ENCODE measurements at places on chromosomes 12 and 14.
A peak's percentile ranks its signal among the peaks of the same experiment; 100 is the strongest.

DNA sequence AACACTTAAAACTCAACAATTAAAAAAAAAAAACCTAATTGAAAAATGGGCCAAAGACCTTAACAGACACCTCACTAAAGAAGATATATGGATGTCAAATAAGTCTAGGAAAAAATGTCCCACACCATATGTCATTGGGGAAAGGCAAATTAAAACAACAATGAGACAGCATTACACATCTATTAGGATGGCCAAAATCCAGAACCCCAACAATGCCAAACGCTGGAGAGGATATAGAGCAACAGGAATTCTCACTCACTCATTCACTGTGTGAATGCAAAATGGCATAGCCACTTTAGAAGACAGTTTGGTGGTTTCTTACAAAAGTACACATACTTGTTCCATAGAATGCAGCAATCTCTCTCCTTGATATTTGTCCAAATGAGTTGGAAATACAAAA, 173.7 kb downstream of the SLC25A21 start:
- no peak for DNase-seq

- DNase-seq: no peak
Measured at GRCh38 chr12:6333029-6333428, 8.8 kb downstream of the TNFRSF1A start.

DNA sequence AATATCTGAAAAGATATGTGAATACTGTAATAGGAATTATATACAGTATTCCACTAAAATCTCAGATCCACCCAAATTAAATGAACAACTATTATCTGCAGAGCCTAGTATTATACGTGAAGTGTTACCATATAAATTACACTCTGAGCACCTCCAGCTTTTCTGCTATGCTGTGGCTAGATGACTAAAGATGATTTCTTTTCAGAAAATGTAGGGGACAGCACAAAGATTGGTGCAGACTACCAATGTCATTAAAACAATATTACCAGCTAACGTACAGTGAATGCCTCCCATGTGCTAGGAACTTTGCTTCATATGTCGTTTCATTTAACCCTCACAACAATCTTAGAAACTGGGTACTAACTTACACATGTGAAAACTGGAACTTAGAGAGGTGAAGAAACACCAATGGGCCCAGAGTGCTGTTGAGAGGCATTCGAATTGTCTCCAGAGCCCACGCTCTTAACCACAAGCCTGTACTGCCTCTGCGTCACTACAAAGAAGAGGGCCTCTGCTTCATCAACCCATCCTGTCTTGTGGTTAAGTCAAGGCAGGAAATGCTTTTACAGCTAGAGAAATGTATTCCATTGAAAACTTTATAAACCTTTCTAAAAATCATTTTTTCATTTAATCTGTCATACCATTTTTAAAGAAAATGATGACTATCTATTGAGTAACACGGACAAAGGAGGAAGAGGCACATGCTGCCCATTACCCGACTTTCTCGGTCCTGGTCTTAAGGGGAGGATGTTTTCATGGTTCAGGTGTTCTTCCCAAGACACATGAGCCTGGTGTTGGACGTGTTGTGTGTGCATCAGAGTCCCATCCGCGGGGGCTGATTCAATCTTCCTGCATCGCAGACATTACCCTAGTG, 1.3 kb downstream of the GPR65 start:
- peak; percentile 57 for DNase-seq

DNA sequence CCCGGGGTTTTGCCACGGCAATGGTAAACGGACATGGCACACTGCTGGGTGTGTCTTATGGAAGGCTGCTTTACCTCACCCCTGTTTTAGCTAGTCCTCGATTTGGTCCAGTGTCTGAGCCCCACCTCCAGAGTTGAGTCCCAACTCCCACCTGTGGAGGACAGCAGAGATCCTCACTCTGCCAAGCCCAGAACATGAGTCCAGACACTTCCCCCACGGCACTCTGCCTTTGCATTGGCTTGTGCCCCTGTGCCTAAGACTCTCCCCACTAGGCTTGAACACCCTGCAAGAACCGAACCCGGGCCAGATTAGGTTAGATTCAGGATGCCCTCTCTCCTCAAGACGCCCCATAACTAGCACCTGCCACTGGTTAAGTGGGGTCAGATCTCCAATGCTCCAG, 59.8 kb upstream of the C14orf180 start:
- DNase-seq: no peak

GRCh38 chr14:75630695-75631452, 29.8 kb downstream of the ERG28 start:
- no peak for DNase-seq

- no peak for DNase-seq
Measured at GRCh38 chr14:24880689-24881088, 169.3 kb downstream of the STXBP6 start.

GRCh38 chr12:91813701-91814100, 331.9 kb downstream of the BTG1 start:
- DNase-seq: no peak

- DNase-seq: no peak
Measured at GRCh38 chr12:4137015-4137414, 136.5 kb upstream of the CCND2 start.

DNA sequence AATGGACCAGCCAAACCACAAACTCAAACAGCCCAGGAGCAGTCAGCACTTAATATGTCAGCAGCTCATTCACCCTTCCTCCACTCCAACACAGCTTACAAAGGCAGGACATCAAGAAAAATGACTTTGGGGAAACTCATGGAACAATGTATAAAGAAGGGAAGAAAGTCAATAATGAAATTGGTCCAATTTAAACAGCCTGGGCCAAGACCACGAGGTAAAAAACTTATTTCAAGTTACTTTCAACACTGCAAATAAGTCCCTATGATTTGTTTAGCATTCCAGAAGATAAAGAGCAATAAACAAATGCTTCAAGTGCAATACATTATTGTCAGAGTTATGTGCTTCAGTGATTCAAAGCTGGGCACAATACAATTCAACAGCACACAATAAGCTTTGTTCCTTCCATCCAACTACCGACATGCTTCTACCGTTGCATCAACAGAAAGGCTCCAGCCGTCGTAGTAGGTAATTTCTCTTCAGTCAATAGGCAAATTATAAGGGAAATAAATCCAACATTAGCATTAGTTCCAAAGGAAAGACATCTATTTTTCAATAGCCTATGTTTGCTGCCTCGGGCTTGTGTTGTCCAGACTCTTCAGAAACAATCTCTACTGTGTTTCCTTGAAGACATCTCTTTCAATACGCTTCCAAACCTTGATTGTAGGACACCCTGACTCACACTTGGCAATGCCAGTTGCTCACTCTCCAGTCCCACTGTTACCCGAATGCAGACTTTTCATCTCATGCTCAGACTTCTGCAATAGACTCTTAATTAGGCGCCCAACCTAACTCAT, 225.7 kb downstream of the NUAK1 start:
- DNase-seq: no peak

DNA sequence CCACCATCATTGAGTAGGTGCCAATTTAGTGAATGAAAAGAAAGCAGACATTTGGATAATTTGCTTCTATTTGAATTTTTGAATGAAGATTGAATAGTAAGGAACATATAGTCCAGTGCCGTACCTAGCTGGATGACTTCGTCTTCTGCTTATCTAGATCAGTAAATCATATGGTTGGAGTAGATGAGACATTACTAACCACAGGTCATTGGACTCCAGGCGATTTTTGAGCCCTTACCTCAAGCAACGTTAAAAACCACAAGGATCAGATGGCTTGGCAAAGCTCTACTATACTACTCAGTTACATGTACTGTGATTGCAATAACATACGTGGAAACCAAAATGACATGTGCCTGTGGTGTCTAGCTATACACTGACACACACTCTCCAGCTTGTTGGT, 1.7 kb upstream of the SPATS2 start:
- DNase-seq: no peak

DNA sequence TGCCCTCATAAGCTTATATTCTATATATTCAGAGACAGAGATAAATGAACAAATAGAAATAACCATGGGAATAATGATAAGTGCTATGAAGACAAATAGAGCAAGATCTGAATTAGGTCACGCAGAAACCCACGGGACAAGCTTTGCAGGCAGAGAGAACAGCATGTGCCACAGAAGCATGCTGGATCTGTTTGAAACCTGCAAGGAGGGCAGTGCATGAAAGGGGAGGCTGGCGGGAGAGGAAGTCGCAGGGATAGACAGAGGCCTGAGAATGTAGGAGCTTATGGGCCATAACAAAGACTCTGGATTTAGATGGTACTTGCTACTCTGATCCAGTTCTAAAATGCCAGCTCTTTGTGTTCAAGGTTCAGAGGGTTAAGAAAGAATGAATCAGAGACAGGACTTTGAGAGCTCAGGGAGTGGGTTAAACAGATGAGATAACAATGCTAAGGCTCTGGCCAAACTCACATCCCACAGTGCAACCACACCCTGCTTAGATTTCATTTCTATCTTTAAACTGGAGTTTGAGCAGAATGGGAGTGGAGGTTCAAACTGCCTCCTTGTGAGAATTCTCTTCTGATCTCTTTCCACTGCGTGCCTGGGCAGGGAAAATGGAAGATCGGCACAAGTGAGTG, 49.2 kb upstream of the PPP1R12A start:
- DNase-seq: no peak

GRCh38 chr14:85390236-85390635, 139.7 kb upstream of the FLRT2 start:
- DNase-seq: no peak

GRCh38 chr14:90406384-90406798, 9.6 kb downstream of the CALM1 start:
- DNase-seq: no peak

- DNase-seq: no peak
Measured at GRCh38 chr12:52946797-52947547, 1.9 kb upstream of the KRT18 start.

GRCh38 chr12:131753757-131754156, 42.9 kb downstream of the SFSWAP start:
- DNase-seq: no peak

DNA sequence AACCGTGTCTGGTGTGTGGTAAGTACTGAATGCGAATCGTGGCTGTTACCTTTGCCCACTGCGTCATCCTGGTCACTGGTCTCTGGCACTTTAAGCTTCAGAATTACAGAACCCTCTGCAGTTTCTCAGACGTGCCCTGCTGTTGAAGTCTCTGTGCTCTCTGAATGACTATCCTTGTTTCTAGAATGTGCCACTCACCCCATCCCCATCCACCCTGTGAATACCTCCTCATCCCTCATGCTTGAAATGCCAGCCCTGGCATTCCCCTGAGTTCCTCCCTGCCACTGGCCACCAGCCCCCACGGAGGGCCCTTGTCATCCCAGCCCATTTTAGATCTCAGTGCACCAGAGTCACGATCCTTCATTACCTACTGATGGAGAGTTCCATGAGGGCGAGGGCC, 21.3 kb downstream of the TPCN1 start:
- no peak for DNase-seq

- no peak for DNase-seq
Measured at GRCh38 chr14:103231376-103232019, 102.5 kb upstream of the EIF5 start.

DNA sequence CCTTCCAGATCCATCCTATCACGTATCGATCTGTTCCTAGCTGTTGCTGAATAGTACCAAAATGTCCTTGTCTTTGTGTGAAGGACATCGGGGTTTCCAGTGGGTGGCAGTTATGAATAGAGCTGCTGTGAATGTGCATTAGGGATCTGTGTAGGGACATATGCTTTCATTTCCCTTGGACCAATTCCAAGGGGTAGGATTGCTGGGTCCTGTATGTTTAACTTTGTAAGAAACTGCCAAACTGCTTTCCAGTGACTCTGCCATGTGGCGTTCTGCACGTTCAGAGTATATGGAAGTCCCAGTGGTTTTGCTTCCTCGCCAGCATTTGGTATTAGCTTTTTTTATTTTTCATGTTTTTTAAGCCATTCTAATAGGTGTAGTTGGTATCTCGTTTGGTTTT, 28.6 kb downstream of the PACS2 start:
- no peak for DNase-seq

- DNase-seq: no peak
Measured at GRCh38 chr14:51395361-51395849, 155.4 kb downstream of the TMX1 start.

- DNase-seq: no peak
Measured at GRCh38 chr12:77613411-77613810, 217.3 kb upstream of the NAV3 start.

DNA sequence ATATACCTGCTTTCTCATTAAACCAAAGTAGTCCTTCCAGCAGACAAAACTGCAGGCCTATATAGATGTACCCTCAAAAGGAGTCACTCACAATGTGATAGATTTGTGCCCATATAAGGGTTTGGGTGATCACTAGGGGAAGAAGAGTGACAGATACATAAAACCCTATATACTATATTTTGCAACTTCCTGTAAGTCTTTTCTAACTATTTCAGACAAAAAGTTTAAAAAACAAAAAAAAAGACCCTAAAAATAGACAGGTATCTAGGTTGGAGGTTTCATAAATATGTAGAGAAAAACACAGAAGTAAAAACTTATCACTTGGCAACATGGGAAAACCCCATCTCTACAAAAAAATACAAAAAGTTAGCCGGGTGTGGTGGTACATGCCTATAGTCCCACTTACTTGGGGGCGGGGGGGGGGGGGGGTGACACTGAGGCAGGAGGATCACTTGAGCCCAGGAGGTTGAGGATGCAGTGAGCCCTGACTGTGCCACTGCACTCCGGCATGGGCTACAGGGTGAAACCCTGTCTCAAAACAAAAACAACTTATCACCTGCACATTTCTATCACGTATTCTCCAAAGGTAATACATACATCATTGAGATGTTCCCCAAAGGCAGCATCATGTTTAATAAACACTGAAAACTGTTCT, 2.9 kb downstream of the VCPKMT start:
- no peak for DNase-seq

- no peak for DNase-seq
Measured at GRCh38 chr14:68450391-68451120, 342.3 kb downstream of the ZFP36L1 start.

DNA sequence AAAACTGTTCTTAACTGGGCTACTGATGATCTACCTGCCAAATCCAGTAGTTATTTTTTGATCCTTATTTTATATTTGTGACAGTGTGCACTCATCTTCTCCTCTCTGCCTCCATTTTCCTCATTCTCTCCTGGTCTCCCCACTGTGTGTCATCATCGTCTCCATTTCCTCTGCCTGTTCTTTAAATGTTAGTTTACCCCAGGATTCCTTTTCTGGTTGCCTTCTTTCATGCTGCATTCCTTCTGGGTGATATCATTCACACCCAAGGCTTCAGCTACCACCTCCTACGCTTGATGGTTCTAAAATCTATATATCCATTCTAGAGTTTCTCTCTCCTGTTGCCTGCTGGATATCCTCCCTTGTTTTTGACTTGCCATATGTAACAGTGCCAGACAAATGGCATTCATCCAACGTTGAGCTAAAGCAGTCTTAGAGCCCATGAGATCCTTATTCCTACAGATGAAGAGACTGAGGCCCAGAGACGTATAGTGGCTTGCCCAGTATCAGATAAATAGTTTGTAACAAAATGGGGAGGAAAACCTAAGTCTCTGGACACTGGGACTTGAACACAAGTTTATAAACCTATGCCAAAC, 109.5 kb downstream of the DIP2B start:
- DNase-seq: no peak

DNA sequence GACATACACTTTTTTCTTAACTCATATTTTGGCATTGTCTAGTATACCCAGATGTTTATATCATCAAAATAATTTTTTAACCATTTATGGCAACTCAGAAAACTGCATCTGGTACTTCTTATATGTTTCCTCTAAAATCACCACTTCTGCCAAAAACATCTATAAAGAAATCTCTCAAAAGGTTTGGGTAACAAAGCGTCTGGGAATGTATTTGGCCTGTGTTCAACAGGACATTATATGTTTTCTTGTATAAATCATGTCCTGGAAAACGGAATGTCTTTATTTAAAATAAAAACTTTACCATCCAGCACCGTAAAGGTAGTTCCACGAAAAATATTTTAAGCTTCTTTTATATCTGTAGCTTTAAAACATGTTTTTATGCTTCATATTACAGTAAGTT, 36.1 kb upstream of the FBLN5 start:
- DNase-seq: no peak

Measured in stimulated activated CD4-positive, alpha-beta T cell treated with anti-CD3 and anti-CD28 coated beads, Interleukin-2, amount 100 ng/mL, for 24 hours (primary cell).